ENCODE measurements at places on chromosomes 16 and 17.

DNA sequence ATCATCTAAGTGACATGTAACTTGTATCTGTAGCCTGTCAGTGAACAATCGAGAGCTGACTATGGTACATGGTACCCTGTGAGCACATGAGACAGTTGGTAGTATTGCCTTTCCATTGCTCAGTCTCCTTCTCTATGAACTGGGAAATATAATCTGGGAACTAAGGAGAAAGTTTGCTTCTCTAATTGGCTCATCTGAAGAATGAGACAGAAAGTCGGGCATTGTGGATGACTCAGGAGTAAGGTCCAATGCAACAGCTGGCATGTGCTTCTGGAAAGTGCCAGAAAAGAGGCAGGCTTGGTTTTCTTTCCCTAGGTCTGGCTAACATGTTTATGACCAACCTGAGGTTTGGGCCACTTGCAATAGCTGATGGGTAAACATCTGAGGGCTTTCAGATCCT lies 51.9 kb downstream of the ZZEF1 start:
- no peak for DNase-seq

DNA sequence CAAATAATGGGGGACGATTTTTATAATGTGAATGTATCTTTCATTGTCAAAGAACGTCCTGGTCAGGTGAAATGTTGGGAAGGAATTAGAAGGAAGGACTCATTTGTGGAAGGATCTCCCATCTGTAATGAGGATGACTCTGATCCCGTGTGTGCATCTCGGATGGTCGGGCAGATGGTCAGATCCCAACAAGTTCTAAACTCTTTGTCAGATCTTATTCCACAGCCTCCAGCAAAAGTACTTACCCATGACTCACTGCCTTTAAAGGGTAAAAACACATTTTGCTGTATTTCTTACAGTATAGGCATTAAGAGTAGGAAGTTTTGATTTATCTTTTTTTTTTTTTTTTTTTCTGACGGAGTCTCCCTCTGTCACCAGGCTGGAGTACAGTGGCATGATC lies 539 bp upstream of the KRTAP4-8 start:
- DNase-seq: no peak

DNA sequence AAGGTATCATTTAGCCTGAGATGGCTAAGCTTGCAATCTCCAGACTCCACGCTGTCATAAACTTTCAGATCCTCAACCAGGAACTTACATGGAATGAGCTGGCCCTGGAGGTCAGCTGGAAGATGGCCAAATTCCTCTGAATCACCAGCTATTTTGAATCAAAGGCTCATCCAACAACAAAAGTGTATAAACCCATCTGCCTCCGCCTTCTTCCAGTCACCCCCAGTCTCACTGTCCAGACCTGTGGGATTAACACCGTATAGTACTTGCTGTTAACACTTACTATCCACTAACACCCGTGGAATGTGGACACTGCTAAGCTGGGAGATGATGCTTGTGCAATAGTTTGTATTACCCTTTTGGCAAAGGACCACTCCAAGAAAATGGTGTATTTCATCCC lies 1.9 kb upstream of the LCMT1 start:
- no peak for DNase-seq

DNA sequence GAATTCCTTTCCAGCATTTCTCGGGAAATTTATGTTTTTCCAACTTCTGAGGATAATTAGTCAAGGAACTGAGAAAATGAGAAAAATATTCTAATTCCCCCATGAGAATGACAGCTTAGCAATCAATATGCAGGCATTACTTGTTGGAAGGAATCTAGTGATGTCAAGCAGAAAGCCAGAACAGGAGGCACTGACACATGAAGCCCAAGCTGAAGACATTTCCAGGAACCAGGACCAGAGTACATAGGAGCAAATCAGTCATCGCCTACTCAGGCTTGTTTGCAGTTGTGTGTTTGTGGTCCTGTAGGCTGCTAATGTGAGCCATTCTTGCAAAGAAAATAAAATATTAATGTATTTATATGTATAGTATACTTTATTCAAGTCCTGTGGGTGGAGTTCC lies 89.7 kb downstream of the SALL1 start:
- DNase-seq: no peak

- no peak for DNase-seq
These were observed 782.9 kb upstream of the SOX9 start for GRCh38 chr17:71337938-71338337.

DNA sequence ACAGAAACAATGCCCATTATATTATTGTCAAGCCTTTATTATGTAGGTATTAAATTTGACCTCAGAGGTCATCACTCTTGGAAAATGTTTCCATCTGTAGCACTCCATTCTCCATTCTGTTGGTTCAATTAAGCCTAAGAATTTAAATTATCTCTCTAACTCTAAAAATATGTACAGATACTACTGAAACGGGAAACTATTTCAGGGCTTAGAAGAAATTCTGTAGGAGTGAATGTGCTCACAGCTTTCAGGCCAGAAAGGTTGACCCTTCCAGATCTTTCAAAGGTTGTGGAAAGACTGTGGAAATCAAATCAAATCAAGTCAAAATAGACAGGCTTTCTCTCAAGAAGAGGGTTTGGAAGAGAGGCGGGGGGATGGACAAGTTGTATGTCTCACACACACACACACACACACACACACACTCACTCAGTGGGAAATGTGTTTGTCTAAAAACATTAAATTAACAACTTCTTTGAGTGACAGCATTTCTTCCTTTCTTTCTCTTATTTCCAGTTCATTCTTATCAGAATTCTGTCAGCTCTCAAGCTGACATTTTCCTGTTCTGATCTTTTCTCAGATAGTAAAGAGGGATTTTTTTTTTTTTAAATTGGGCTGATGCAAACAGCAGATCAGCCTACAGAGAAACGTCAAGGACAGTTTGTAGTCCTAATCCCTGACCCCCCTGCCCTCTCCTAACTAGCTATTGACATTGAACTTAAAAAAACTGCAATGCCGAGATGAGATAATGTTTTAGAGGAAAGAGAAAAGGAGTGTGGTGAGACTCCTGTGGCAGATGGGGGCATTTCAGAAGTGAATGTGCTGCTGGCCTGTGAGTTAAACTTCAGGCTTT lies 139.0 kb upstream of the ZFHX3 start:
- DNase-seq: no peak

DNA sequence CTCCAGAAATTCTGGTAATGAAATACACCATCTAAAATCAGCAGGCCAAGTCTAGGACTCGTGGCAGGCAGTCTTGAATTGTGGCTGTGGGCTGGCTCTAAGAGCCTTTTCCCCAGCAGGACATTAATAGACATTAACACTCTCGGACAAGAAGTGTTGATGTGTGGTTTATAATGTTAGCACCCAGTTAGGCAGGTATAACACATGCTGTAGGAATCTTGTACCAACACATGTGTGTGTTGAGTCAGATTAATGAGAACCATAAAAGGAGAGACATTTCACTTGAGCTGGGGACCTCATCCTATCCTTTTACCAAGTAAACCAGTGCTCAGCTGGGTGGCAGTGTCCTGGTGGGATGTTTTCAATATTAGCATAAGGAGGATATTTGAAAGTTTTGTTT lies 264.5 kb downstream of the FTO start:
- no peak for DNase-seq

Data from stimulated activated CD4-positive, alpha-beta T cell treated with anti-CD3 and anti-CD28 coated beads, TNF-alpha, amount 100 ng/mL, for 48 hours (primary cell).